Fibroblast of upper back skin (primary cell): ENCODE measurements at places on chromosomes 13 and 19.

GRCh38 chr19:4991538-4991937, 22.6 kb downstream of the KDM4B start:
- DNase-seq = no peak

- peak; percentile 7 for DNase-seq
Measured at GRCh38 chr13:106284358-106284757, 251.1 kb downstream of the EFNB2 start.

DNA sequence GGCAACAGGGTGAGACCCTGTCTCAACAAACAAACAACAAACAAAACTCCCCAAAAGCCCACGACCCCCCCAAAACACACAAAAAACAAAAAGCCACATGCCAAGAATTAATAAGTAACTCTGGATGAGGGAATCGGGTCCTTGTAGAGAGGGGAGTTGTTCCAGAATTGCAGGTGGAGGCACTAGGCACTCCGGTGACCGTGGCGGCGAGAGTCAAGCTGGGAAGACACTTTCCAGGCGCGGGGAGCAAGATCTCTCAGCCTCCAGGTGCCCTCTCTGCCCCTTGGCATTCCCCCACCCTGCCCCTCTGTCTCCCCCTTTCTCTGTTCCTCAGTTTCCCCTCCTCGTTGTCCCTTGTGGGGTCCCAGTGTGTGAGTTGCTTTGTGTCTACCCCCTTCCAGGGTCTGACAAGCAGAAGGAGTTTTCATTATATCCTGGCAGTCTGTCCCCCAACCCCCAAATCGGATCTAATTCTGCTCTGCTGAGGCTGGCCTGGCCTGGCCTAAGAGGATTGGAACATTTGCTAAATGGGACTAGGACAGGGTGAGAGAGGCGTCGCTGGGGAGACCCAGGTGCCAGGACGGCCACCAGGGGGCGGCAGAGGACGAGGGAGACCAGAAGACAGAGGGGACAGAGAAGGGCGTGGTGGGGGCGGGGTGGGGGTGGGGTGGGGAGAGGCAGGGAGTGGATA, 8.3 kb upstream of the CRX start:
- DNase-seq = peak; percentile 28

DNA sequence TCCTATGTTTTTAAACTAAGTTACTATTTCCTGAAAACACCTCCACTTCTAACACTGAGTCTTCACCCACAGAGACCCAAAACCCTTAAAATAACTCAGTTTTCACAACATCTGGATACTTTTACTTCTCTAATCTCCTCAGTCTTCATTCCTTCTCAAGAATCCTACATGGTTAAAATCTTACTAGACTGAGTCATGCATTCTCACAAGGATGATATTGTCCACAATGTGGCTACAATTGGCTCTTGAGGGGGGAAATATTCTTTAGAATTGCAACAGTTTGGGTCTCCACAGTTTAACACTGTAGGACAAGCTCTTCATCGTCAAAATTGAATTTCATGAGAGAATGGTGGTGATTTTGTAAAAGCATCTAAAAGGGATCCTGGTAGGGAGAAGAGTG, 397.1 kb downstream of the SLITRK5 start:
- DNase-seq = peak; percentile 76

DNA sequence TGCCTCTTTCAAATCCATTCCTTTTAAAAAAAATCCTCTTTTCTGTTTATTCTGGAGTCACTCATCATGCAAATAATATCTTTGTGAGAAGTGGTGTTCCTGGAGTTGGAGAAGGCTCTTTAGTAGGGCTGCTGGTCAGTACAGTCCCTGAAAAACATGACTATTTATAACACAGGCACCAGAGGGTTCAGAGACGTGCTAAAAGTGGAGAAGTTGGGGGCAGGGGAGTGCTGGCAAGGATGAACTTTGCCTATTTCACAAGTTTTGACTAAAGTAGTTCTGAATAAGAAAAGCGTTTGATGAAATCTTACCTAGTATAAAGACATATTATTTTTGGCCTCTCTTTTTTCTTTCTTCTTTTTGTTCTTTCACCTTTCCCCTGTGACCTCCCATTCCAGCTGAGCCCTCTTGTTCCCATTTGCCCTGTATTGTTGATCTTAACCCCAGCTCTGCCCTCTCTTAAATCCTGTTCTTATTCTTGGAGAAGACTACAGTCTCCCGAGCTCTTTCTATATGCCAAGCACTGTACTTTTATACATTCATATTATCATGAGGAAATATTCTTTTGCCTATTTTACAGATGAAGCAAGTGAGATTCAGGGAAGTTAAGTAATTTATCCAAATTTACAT, 129.1 kb downstream of the TM9SF2 start:
- no peak for DNase-seq

DNA sequence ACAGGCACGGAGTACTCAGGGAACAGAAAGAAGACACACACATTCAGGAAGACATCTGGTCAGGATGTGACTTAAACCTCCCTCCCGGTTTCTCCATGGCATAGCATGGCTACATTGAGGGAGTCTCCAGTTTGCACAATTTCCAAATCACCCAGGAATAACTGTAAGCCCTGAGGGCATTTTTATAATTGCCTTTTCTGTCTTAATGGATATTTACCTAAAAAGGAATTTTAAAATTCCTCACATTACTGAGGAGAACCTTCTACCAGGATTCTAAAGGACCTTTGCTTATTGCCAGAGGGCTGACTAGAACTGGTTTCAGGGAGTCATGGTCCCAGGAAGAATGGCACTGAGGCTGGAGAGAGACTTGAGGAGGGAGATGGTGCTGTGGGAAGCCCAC, 21.4 kb downstream of the PEG3 start:
- DNase-seq = no peak

DNA sequence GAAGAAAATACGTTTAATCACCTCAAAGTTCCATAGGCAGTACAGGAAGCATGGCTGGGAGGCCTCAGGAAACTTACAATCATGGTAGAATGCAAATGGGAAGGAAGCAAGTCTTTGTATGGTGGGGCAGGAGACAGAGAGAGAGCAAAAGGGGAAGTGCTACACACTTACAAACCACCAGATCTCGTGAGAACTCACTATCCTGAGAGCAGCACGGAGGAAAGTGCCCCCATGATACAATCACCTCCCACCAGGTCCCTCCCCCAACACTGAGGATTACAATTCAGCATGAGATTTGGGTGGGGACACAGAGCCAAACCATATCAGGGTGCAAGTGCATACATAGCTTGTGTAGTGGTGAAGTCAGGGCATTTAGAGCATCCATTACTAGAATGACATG, 92.3 kb upstream of the ANKRD10 start:
- no peak for DNase-seq

DNA sequence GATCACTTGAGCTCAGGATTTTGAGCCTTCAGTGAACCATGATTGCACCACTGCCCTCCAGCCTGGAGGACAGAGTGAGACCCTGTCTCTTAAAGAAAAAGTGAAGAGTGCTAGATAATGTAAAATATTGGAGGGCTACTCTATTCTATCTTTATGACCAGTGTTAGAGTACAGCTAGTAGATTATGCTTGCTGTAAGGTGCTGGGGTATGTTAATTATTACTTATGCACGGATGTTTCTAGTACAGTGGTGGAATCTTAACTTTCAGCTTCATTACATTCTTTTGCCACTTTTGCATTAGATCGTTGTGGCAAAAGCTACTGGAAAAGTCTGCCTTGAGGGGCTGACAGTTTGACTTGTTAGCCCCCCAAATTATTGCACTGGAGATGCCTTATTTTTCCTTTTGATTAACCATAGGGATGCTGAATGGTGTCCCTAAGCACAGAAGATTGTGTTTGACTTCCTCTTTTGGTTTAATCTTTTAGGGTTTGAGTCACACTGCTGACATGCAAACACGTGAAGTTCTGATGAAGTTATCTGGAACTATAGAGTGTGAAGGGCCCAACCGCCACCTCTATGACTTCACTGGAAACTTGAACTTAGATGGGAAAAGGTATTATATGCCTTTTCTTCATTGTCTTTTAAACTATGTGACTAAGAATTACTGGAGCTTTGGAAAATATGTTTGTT, 169.8 kb downstream of the ATP8A2 start:
- no peak for DNase-seq

DNA sequence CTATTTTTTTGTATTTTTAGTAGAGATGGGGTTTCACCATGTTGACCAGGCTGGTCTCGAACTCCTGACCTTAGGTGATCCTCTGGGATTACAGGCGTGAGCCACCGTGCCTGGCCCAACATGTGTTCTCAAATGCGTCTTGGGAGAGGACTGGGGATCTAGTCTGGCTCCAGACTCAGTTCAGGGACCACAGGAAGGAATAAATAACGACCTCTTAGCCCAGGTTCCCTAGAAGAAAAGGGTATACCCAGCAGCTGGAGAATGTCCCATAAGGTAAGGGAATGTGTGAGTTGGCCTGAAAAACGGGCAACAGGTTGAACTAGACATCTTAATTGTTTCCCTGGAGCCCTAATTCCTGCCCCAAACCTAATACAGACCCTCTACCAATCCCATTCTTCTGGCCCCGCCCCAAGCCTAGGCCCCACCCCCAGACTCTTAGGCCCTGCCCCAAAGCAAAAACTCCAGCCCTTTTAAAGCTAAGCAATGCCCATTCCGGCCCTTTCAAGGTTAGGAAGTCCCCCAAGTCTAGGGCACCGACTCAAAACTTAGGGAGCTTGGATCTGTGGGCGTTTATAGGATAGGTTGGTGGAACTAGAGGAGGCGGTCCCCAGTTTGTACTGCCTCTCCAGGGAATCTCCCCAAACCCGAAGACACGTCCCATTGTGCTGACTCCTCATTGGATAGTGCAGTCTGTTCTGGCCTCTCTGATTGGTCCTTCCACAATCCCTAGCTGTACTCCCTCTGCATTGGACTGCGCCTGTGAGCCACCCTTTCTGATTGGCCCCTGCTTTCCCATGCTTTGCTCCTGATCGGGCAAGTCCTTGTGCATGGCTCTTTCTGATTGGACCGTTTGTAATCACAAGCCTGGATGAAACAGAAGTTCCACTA, 5.4 kb upstream of the LRFN1 start:
- DNase-seq = peak; percentile 12

- DNase-seq = no peak
Measured at GRCh38 chr19:38162632-38163031, 61.4 kb downstream of the DPF1 start.

- no peak for DNase-seq
Measured at GRCh38 chr13:34017231-34017630, 199.3 kb downstream of the RFC3 start.

- peak; percentile 35 for DNase-seq
Measured at GRCh38 chr19:52566588-52566987, 3.5 kb upstream of the ZNF701 start.

GRCh38 chr19:19321141-19321577, 530 bp downstream of the MAU2 start:
- DNase-seq = no peak

GRCh38 chr13:75376792-75377402, 105.1 kb downstream of the TBC1D4 start:
- no peak for DNase-seq

GRCh38 chr19:29934781-29935180, 7.3 kb upstream of the URI1 start:
- DNase-seq = no peak

GRCh38 chr13:44629465-44630183, 53.5 kb upstream of the TSC22D1 start:
- peak; percentile 82 for DNase-seq

DNA sequence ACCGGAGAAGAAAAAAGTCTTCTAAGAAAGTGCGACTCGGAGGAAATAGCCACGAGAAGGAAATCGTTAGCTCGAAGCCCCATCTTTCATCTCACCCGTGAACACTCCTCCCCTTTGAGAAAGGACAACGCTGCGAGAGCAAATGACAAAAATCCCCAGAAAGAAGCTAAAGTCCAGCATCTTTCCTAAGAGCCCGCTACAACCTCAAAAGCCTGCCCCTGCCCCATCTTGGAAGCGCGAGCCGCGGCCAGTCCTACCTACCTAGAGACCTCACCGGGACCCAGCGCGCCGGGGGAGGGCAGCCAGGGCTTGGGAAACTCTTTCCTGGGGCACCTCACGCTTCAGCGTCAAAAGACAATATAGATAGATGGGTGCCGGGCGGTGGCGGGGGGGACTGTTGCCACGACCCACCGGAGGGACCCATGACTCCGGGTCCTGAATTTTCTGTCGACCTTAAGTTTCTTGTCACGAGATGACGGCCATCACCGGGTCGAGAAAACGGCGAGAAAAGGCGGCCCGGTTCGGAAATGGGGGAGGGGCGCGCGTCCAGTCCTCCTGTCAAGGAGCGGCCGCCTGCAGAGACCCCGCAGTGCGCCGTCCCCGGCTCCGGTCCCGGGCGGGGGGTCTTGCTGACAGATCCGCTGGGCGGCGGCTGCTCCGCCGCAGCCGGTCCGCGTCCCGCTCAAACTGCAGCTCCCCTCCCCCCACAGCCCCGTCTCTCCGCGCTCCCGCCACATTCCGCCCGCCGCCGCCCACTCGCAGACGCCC, 65.9 kb downstream of the KCNRG start:
- peak; percentile 31 for DNase-seq

DNA sequence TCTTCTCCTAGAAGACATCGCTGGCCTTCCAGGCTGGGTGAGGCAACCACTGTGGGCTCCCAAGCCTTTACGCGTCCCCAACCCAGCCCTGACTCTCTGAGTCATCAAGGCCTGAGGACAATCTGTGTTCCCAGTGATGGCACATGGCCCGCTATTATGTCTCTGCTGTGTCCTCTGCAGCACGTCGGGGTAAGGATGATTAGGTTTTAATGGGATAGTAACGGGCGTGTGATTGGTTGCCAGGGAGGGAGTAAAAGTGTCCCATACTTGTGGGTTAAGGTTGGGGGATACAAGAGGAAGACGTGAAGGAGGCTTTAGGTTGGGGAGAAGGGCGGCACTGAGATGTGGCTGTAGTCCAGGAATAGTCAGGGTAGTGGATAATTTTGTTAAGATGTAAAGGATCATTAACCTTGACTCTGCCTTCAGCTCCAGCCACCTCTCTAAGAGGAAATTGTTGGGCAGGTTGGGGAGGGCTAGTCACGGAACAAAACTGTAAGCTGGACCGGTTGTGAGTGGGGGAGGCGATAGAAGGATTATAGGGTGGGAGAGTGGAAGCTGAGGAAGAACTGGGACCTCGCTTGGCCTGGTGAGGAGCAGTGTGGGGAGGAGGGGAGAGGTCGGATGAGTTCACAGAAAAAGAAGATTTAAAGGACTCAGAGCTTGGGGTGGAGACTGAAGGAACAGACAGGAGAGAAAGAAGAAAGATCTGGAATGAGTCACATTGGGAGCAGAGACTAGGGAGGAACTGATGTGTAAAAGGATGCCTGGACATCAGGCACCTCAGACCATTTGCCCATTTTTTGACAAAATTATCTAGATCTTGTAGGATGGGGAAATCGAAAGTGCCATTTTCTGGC, 27.9 kb upstream of the IGFL1 start:
- DNase-seq = no peak

GRCh38 chr19:44530777-44531176, 1.3 kb upstream of the CEACAM20 start:
- no peak for DNase-seq

DNA sequence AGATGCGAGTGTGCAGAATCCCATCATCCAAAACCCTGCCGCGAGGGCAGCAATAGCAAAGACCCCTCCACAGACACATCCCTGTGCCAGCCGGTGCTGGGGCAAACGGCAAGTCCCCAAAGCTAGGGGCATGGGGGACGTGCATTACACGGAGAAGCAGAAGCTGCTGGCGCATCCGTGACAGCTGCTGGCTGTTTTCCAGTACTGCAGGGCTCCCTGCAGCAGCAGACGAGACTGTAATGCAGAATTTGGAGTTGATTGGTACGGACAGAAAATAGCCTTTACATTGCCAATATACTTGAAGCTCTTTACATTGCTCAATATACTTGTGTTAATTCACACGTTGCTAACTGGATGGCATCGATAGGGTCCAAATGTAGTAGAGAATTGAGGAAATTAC, 77.2 kb upstream of the TMTC4 start:
- no peak for DNase-seq

GRCh38 chr13:38429916-38430315, 80.3 kb downstream of the UFM1 start:
- peak; percentile 64 for DNase-seq

- no peak for DNase-seq
Measured at GRCh38 chr13:56886398-56886797, 254.3 kb upstream of the PRR20A start.
